Globus pallidus (tissue), 1 donor: ENCODE measurements at places on chromosomes 16 and 17.

GRCh38 chr16:89581045-89581695, 5.6 kb downstream of the CPNE7 start:
- DNase-seq = no peak

DNA sequence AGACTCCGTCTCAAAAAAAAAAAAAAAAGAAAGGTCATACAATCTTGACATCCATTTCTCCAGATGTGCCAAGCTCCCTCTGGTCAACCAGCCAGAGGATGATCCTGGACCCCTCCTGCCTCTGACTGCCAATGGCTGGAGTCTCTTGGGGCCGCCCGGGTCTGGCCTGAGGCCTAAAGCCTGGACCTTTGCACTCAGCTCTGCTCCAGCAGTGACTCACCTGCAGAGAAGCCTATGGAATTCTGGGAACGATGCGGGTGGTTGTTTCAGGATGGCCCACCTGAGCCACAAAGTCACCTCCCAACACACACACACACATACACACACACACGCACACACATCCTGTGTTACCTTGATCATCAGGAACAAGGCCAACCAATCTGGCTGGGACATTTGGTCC, 64.0 kb upstream of the DNAH17 start:
- no peak for DNase-seq

- no peak for DNase-seq
These were observed 12.8 kb upstream of the FAM83G start for GRCh38 chr17:19017401-19017800.

DNA sequence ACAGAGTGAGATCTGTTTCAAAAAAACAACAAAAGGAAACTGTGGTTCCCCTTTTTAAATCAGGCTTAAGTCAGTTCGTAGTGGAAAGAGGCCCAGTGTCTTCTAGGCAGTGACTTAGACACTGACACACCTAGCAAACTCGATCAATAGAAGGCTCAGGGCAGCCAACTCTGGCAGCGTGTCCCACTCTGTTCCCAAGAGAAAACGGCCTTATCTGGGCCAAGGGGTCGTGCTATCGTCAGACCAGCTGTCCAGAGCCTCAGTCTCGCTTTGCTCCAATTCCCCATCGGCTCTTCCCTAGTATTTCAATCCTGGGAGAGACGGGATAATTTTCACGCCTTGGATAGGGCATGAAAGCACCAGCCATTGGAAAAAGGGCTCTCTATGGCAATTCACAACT, 72.9 kb downstream of the SLC5A11 start:
- no peak for DNase-seq

GRCh38 chr16:74898659-74899058, 86.3 kb downstream of the WDR59 start:
- peak; percentile 27 for DNase-seq

GRCh38 chr17:36212966-36213365, 2.1 kb downstream of the CCL4L2 start:
- DNase-seq = no peak

- no peak for DNase-seq
These were observed 126.2 kb upstream of the WSCD1 start for GRCh38 chr17:5943982-5944381.
